Stimulated activated CD4-positive, alpha-beta T cell treated with anti-CD3 and anti-CD28 coated beads, Interleukin-15, amount 100 ng/mL, for 1 hour (primary cell): ENCODE measurements at places on chromosomes 12 and 14.

- DNase-seq, result no peak
Measured at GRCh38 chr12:108060903-108061302, 68.2 kb upstream of the WSCD2 start.

DNA sequence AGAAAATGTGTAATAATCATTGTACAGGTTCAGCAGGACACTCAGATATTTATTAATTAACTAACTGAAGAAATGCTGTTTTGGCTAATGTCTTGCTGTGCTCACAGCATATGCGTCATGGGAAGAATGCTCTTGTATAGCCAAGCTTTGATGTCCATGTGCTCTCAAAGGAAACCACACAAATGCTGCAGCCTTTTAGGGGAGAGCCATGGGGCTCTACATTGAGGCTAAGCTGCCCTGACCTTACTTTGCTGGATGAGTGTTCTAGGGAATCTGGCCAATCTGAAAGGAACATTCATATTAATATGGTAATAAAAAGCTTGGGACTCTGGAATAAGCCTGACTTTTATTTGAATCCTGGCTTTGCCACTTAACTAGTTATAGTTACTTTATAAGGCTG is 9.5 kb upstream of the CRADD start:
- DNase-seq, result no peak

- DNase-seq, result no peak
Measured at GRCh38 chr14:74048281-74048680, 29.1 kb downstream of the BBOF1 start.

GRCh38 chr12:94940771-94941170 is 62.7 kb downstream of the NDUFA12 start:
- no peak for DNase-seq

DNA sequence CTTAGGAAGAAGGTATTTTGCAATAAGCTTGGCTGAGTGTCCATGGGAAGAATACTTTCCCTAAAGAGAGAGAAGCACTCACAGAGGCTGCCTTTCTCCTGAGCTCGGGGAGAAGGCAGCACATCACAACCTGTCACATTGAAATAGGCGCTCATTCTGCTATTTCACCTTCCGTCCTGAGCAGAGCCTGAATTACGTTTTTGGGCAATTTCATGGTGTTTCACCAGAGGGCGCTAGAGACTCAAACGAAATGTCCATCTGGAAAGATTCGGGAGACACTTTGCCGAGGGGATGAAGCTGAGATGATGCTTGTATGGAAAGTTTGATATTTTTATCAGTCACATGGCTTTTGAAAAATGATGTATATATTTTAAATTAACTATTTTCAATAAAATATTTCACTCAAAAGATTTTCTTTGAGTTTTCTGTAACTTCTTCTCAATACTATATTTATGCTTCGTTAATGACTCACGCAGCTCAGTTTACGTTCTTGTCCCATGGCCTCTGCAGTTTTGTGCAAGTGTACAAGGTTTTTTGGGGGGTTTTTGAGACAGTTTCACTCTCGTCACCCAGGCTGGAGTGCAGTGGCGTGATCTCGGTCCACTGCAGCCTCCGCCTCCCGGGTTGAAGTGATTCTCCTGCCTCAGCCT is 17.4 kb upstream of the B4GALNT3 start:
- no peak for DNase-seq

- no peak for DNase-seq
Measured at GRCh38 chr12:130127912-130128789, 34.1 kb upstream of the FZD10 start.

- DNase-seq, result no peak
Measured at GRCh38 chr14:95489214-95490137, 27.0 kb downstream of the SYNE3 start.

- no peak for DNase-seq
Measured at GRCh38 chr12:11678781-11679180, 29.3 kb downstream of the ETV6 start.

- DNase-seq, result no peak
Measured at GRCh38 chr14:106579084-106579483, 1052.7 kb downstream of the TMEM121 start.

- DNase-seq, result no peak
Measured at GRCh38 chr12:77402716-77403115, 337.3 kb upstream of the E2F7 start.

DNA sequence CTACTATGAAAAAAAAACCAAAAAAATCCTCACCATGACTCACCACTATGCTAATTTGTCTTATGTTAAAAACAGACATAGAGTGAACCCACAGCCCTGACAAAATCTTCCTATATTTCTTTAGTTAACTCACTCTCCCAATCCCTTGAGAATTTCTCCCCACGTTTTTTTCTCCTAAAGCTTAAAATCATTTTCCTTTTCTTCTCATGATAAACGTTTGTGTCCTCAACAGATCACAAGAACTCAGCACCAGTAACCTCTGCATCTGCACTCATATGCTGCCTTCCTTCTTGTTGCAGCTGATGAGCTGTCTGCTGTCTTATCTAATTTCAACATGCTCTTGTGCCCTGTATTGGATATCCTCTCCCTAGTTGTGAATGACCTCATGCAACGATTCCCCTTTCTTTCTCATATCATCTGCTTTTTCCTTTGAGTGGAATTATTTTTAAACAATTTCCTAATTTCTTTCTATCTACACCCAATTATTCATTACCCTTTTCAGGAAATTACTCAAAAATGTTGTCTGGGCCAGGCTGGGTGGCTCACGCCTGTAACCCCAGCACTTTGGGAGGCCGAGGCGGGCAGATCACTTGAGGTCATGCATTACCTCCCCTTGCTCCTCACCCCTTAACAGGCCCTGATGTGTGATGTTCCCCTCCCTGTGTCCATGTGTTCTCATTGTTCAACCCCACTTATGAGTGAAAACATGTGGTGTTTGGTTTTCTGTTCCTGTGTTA is 427.5 kb upstream of the MGAT4C start:
- DNase-seq, result no peak

DNA sequence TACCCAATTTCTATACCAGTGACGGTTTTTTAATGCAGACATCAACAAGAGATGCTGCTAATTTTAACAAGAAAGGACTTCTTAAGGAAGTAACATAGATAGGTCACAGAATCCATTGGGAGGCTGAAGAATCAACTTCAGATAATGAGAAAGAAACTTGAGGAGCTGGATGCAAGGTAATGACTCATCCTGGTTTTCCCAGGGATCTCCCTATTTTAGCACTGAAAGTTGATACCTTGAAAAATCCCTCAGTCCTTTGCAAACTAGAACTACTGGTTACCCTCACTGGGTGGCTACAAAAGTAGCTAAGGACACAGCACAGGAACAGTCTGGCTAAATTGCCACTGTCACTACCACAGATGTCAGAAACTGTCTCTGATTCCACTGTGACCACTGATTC is 561.9 kb downstream of the FLRT2 start:
- no peak for DNase-seq

DNA sequence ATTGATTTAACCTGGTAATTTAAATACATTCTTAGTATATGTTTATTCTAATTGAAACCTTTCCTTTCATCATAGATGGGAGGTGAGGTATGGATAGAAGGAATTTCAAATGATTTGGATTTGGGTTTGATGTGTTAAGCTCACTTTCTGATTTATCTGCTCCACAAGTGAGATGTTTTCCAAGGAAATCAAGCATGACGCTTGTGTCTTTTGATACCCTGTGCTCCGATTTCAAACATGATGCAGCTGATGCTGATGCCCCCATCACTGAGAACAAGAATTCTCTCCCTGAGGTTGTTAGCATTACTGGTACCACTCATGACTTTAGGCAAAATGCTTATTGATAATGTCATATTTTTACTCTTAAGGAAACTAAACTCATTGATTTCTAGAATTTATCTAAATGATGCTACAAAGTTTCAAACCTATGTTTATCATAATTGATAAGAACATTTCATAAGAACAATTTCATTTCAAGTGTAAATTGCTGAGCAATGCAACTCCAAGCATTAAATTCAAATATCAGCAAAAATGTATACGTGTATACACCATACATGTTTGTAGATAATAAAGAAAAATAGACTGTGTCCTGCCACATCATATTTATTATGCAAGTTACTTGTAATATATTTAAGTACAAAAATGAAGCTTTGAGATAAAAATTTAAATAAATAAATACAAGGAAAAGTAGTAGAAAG is 75.5 kb upstream of the LRIG3 start:
- no peak for DNase-seq

GRCh38 chr12:111954969-111955368 is 58.0 kb downstream of the TMEM116 start:
- DNase-seq, result no peak

DNA sequence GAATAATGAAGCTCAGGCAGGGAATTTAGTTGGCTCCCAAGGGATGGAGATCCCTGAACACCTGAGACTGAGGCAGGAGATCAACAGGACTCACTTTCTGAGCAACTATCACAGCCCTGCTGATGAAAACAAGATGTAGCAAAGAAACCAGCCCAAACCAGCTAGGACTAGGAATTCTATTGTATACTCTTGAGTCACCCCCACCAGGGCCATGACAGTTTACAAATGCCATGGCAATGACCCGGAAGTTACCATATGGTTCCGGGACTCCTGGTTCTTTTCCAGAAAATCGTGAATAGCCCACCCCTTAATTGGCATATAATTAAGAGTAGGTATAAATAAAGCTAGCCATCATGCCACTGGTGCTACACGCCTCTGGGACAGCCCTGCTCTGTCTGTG is 46.0 kb upstream of the OASL start:
- DNase-seq, result no peak

DNA sequence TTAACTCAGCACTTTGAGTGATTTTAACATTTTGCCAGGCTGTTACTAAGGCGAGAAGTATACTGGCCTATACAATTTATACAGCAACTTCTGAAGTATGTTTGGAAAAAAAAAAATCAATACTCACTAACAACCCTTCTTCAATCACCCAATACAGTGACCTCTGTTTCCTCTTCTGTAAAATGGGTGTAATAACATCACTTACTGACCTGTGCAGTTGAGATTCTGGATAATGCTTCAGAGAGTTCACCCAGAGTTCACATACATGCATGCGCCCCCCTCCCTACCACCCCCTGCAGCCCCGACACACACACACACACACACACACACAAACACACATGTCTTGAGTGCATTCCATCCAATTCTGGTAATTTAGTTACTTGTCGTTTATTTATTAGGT is 9.1 kb downstream of the PAH start:
- no peak for DNase-seq

DNA sequence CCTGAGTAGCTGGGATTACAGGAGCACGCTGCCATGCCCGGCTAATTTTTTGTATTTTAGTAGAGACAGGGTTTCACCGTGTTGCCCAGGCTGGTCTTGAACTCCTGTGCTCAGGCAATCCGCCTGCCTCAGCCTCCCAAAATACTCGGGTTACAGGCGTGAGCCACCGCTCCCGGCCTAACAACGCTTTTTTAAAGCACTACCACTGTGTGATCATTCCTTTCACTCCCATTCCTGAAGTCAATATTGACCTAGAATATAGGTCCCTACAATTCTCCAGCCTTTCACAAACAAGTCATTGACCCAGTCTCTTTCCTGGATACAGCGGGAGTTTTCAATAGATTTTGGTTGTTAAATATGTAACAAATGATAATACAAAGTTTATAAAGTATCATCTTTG is 62.8 kb downstream of the KIF21A start:
- DNase-seq, result no peak

DNA sequence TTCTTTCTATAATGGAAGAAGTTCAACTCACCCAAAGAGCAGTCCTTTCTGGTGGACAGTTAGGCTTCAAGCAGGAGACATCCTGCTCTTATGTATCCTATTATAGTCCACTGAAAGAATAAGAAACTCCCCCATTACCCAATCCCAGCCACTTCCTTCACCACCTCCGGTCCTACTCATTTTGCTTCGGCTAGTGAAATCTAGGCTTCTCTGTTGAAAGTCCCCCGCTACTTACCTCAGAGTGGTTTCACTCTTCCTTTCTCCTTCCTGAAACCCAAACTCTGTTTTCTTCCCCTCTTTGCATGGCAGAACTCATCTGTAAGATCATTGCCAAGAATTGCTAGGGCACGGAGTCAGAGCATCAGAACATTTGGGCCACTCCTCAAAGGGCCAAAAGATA is at the start of gene GPR84:
Gene GPR84, minus strand, starts transcription at position 74 of the 400 bp plus-strand sequence. CDS start 635 bp downstream, outside the sequence.
- DNase-seq, result no peak

- DNase-seq, result no peak
Measured at GRCh38 chr12:26204612-26205289, 9.4 kb downstream of the SSPN start.

GRCh38 chr12:76762601-76762980 is 1.3 kb upstream of the ZDHHC17 start:
- DNase-seq, result no peak

- DNase-seq, result peak; percentile 12
Measured at GRCh38 chr12:31589904-31590641, 863 bp downstream of the DENND5B start.

GRCh38 chr14:95327558-95328374 is 8.1 kb upstream of the CLMN start:
- DNase-seq, result no peak

DNA sequence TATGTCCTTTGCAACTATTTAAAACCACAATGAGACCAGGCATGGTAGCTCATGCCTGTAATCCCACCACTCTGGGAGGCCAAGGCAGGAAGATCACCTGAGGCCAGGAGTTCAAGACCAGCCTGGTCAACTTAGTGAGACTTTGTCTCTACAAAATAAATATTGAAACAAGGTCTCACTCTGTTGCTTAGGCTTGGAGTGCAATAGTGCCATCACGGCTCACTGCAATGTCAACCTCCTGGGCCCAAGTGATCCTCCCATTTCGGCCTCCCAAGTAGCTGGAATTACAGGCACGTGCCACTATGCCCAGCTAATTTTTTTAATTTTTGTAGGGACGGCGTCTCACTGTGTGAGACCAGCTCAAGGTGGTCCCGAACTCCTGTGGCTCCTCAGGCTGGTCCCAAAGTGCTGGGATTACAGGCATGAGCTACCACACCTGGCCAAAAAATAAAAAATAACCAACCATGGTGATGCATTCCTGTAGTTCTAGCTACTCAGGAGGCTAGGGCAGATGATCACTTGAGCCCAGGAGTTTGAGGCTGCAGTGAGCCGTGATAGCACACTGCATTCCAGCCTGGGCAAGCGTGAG is 955 bp upstream of the FITM1 start:
- no peak for DNase-seq

GRCh38 chr14:50333014-50333509 is 20.9 kb downstream of the DMAC2L start:
- DNase-seq, result no peak

GRCh38 chr12:57751432-57751787 is 700 bp downstream of the CDK4 start:
- no peak for DNase-seq
